Naive B cell (primary cell): ENCODE measurements at places on chromosomes 1 and 21. TPM values are rescaled to one million over a fixed set of nuclear protein-coding genes. Genes with fewer than 3 reads are reported as not detected.

CFAP107 gene
- not detected for polyA plus RNA-seq

RAB25 gene
- not detected for polyA plus RNA-seq

ITLN2 gene
- polyA plus RNA-seq, result not detected

UCK2 gene
- 4.9 TPM for polyA plus RNA-seq

LCE6A gene
- polyA plus RNA-seq, result not detected

MYOC gene
- polyA plus RNA-seq, result not detected

HENMT1 gene
- 10.8 TPM for polyA plus RNA-seq

VHLL gene
- not detected for polyA plus RNA-seq

LCE1D gene
- polyA plus RNA-seq, result not detected

FCRL4 gene
- polyA plus RNA-seq, result 0.23 TPM

CASP9 gene
- polyA plus RNA-seq, result 13.6 TPM

HAPLN2 gene
- polyA plus RNA-seq, result not detected

TCHHL1 gene
- polyA plus RNA-seq, result not detected

NEK7 gene
- polyA plus RNA-seq, result 26.4 TPM

LRRC39 gene
- 0.69 TPM for polyA plus RNA-seq

LRRC71 gene
- not detected for polyA plus RNA-seq
